ENCODE measurements at places on chromosomes 12 and 14.
A peak's percentile ranks its signal among the peaks of the same experiment; 100 is the strongest.

DNA sequence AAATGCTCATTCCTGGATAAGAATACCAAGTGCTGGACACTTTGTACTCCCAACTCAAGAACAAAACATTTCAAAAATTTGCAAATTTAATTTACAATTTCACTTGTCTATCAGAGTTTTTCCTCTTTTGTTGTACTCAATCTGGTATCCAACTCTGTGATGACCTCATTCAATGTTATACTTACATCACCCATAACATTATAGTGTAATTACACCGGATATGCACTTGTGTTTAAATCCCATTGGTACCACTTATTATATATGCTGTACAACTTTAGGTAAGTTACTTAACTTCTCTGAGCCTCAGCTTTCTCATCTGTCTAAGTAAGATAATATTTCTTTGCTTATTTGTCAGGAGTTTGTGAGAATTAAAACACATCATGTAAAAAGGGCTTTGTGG lies 76.6 kb upstream of the KCNJ8 start:
- DNase-seq: no peak

DNA sequence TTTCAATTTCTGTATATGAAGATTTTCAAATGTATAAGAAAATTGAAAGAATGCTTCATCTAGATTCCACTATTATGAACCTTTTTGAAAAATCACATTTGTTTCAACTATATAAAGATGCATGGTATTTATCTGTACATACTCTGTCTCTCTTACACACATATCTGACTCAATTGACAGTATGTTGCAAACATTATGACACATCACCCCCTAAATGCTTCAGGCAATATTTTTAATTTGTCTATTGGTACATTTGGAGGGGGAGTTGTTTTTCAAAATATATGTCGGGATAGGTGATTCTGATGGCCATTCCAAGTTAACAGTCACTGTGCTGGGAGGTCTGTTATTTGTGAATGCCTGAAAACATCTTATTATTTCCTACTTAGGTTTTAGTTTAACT lies 14.4 kb downstream of the PCNX1 start:
- no peak for DNase-seq

- peak; percentile 25 for DNase-seq
These were observed 28.4 kb downstream of the DGLUCY start for GRCh38 chr14:91142214-91142668.

GRCh38 chr14:101888182-101888581 lies 76.2 kb upstream of the DYNC1H1 start:
- no peak for DNase-seq

Measured in left colon (tissue), 2 donors.